ENCODE measurements at places on chromosomes 16 and 17.

GRCh38 chr17:10729334-10730193 lies at the start of gene TMEM220:
Gene TMEM220 (minus strand): TSS chr17:10730023. CDS start chr17:10729851, 172 bp downstream.
- DNase-seq: peak; percentile 74

- DNase-seq: no peak
These were observed 79.1 kb downstream of the GPR139 start for GRCh38 chr16:19994466-19995170.

GRCh38 chr16:59188029-59188428 lies 453.9 kb upstream of the GOT2 start:
- no peak for DNase-seq

- DNase-seq: no peak
These were observed 9.7 kb upstream of the ARL5C start for GRCh38 chr17:39175695-39176093.

All from renal cortex interstitium (tissue), 15 donors.